ENCODE measurements at places on chromosomes 1 and 21.
A peak's percentile ranks its signal among the peaks of the same experiment; 100 is the strongest.

DNA sequence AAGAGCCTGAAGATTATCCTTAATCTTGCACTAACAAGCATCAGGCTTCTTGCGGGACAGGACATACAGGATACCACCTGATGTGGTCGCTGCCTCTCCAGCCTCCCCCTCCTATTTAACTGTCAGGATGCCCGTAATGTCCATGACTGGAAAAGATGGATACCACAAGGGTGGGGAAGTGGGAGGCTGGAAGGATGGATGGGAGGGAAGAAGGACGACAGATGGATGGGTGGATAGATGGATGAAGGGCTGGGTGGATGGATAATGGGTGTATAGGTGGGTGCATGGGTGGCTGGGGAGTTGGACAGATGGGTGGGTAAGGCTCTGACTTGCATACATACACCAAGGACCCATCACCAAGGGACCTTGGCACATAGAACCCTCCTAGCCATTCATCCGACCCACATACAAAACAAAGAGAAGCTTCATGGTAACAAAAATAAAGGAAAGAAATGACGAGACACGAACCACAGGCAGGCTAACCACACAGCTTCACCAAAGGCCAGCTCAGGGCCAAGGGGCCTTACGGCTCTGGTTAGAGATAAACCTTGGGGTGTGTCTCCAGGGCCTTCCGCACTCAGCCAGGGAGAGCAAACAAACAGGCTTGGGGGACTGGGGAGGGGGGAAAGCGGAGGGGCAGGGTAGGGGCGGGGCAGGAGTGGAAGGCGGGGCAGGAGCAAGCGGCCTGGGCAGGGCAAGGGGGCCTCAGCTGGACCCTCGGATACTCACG lies 50.5 kb downstream of the HSPG2 start:
- DNase-seq = no peak

DNA sequence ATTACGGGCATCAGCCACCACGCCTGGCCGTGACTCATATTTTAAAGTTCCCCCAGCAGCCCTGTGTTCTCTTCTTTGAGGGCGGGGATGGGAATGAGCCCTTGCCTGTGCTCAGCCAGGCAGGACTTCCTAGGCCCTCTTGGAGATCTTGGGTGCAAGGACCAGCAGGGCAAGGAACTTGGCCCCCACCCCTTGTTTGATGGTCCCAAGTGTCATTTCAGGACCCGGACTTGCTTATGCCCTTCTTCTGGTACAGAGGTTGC lies 9.3 kb downstream of the RASSF5 start:
- DNase-seq = no peak

GRCh38 chr1:225691377-225691776 lies 38.5 kb upstream of the ENAH start:
- no peak for DNase-seq

GRCh38 chr1:223337174-223337869 lies 26.7 kb downstream of the SUSD4 start:
- no peak for DNase-seq

GRCh38 chr21:23574932-23575331 lies 2032.3 kb downstream of the MRPL39 start:
- no peak for DNase-seq

GRCh38 chr21:41761934-41762635 lies 4.8 kb downstream of the RIPK4 start:
- DNase-seq = no peak

DNA sequence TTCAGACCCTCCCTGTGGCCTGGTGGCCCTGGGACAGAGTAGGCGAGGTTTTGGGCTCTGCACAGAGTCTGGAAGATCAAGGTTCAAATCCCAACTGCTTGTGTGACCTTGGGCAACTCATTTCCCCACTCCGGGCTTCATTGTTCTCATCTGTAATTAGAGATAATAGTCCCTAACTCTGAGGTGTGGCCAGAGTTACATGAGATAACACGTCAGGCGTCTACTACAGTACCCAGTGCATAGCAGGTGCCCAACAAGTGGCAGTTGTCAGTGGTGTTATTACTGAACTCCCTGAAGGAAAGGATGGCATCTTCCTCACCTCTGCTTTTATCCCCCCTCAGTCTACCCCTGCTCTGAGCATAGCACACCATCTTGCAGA lies 20.8 kb downstream of the RAP1GAP start:
- no peak for DNase-seq

- no peak for DNase-seq
Measured at GRCh38 chr1:205925736-205926135, 17.5 kb downstream of the SLC26A9 start.

DNA sequence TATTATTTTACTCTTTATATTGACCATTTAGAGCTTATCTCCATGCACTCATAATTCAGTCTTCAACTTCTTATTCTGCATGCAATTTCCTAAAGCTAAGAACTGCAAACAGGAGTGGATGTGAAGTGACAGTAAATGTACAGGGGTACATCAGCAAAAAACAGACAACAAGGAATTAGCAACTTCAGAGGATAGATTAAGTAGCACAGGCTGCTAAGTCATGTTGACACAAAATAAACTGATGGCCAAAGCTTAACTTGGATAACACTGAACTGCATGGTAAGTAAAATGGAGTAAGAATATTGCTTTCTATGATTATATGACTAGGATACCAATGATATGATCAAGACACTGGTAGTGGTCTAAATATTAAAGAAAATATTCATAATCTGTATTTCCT lies 66.5 kb downstream of the USP24 start:
- no peak for DNase-seq

GRCh38 chr1:220711056-220711809 lies 21.1 kb downstream of the C1orf115 start:
- no peak for DNase-seq

DNA sequence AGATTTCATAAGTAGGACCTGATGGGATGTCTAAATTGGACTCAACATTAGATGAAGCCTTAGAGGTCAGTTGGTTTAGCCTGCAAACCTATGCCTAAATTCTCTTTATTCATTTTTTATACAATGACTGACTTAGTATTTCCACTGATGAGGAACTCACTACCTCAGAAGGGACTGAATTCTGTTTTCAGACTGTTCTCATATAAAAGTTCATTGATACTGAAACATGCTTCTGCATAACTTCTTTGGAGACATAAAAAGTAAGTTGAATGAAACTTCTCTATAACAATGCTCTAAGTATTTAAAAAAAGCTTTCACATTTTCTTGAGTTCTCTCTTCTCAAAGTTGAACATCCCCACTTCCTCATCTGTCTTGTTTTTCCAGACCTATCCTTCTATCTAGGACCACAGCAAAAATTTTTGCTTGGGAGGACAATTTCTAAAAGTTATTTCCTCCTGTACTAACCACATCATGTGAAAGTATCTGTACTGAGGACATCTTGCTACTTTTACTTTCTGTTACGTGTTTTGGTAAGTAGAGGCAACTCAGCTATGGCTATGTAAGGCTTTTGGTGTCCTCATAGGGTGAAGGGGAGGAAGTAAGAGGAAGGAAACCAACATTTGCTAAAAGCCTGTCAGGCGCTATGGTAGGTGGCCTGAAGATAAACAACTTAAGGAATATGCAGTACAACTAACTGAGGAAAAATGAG lies 64.1 kb downstream of the USP24 start:
- DNase-seq = no peak

- DNase-seq = no peak
Measured at GRCh38 chr1:24952413-24952841, 22.4 kb upstream of the RUNX3 start.

GRCh38 chr1:201414051-201414738 lies 7.3 kb downstream of the TNNI1 start:
- no peak for DNase-seq

DNA sequence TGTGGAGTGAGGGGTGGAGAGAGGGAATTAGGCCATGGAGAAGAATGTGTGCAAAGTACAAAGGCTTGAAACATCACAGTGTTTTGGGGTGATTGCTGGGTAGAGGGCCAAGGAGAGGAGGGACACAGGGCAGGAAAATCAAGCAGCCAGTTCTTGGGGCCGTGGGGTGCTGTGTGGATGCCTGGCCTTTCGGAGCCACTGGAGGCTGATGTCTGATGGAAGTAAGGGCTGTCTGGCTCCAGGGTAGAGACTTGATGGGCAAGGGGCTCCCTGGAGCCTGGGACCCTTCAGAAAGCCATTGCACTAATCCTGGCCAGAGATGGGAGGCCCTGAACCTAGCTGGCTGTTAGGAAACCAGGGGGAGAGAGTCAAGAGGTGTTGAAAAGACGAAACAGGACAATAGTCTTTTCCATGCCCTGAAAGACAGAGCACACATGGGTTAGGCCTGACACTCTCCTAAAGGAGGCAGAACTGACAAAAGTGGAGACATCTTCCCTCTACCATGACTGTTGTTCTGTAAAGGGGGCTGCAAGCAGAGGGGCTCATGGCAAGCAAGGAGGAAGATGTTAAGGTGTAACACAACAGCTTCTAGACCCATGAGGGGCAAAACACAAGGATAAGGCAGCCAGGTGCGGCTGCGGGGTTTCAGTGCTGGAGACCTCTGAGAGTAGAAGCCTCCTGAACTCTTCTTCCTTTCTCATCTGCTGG lies 21.0 kb downstream of the ATF3 start:
- no peak for DNase-seq

GRCh38 chr1:184695023-184695422 lies 59.6 kb downstream of the EDEM3 start:
- DNase-seq = no peak

DNA sequence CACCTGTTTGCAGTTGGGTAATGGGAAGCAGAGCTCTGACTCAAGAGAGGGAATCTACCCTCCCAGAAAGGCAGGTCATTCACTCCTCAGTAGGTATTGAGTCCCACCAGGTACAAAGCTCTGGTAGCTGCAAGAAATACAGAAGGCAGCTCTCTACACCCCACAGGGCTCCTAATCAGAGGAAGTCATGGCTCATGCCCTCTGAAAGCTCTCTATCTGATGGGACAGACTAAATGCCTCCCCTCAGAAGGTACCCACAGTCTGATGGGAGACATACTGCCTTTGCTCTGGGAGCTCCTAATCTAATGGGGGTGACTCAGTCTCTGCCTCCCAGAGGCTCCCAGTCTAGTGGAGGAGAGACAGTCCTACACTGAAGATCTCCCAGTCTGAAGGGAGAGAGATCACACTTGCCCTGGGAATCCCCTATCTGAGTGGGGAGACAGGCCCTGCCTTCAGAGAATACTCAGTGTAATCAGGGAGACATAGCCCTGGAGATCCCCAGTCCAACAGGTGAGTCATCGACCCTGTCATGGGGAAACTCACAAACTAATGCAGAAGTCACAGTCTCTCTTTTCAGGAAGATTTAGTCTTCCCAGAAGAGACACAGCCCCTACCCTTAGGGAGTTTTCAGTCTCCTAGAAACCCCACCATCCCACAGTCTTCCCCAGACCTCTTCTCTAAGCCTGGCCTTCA lies 23.7 kb downstream of the CAMK1G start:
- DNase-seq = no peak

DNA sequence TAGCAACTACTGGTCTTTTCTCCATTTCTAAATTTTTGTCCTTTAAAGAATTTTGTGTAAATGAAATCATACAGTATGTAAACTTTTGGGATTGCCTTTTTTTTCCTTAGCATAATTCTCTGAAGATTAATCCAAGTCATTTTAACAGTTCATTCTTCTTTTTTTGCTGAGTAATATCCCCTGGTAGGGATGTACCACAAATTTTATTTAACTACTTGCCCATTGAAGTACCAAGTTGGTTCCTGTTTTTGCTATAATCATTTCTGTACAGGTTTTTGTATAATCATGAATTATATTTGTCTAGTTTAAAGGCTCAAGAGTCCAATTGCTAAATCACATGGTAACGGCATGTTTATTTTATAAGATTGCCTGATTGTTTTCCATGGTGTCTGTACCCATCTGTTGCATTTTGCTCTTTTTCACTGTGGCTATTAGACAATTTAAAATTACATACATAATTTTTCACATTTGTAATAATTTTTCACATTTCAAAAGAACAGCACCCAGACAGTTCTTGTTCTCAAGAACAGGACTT lies 891.1 kb downstream of the USP25 start:
- no peak for DNase-seq

GRCh38 chr1:93672069-93672468 lies 9.6 kb downstream of the BCAR3 start:
- DNase-seq = no peak

GRCh38 chr1:211132721-211133392 lies 1.1 kb downstream of the KCNH1 start:
- peak; percentile 48 for DNase-seq

GRCh38 chr1:17569200-17570139 lies 30.0 kb downstream of the ARHGEF10L start:
- DNase-seq = no peak

DNA sequence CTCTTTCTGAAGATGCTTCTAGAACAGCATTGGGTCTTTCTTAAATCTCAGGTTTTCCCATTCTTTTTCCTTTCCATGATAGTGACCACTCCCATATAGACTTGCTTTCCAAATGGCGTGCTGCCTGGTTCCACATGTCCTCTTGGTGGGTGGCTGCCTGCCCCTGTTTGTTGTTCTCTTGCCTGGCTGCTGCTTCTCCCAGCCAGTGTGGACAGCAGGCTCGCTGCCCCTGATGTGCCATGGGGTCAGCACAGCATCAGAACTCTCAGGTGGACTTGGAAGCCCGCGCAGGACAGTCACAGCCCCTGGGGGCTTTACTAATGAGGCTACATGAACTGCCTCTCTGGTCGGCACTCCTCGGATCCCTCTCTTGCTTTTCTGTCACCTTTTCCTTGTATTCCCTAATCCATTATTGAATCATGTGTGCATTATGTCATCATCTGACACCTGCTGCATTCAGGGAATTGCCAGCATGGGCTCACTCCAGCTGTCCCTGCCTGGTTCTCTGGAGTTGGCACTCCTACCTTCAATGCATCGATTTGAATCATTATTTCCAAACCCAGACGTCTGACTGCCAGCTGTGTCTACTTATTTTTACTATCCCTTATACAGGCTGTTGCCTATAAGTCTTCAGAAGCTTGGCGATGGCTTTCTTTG lies 100.5 kb upstream of the COA6 start:
- no peak for DNase-seq

- DNase-seq = no peak
Measured at GRCh38 chr1:34824817-34825454, 32.1 kb downstream of the GJA4 start.

DNA sequence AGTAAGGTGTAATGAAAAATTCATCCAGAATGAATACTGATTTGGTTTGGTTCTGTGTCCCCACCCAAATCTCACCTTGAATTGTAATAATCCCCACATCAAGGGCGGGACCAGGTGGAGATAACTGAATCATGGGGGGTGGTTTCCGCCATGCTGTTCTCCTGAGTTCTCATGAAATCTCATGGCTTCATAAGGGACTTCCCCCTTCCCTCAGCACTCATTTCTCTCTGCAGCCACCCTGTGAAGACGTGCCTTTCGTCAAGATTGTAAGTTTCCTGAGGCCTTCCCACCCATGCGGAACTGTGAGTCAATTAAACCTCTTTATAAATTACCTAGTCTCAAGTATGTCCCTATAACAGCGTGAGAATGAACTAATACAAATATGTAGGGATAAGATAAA lies 5.5 kb upstream of the SYNJ1 start:
- no peak for DNase-seq
